ENCODE measurements at places on chromosomes 4 and X. TPM values are rescaled to one million over a fixed set of nuclear protein-coding genes. Genes with fewer than 3 reads are reported as not detected.

- no peaks in the 10 kb centered on the region for H3K27me3 ChIP-seq
- H3K4me1 ChIP-seq: no peaks in the 10 kb centered on the region
- no peak for DNase-seq
These were observed 179.3 kb upstream of the STS start for GRCh38 chrX:6968231-6968630.

OTUD6A gene
- not detected for polyA plus RNA-seq

- no peaks in the 10 kb centered on the region for H3K27me3 ChIP-seq
- no peak overlapping the region for H3K27ac ChIP-seq
- H3K4me3 ChIP-seq: no peak overlapping the region
- no peak for DNase-seq
- peaks cover 19% of the 10 kb centered on the region for H3K36me3 ChIP-seq
These were observed 34.1 kb downstream of the ADH5 start for GRCh38 chr4:99054428-99054994.

GRCh38 chr4:153512952-153513500 is 46.9 kb downstream of the TMEM131L start:
- peaks cover 24% of the 10 kb centered on the region for H3K4me1 ChIP-seq
- no peak overlapping the region for H3K4me3 ChIP-seq
- no peaks in the 10 kb centered on the region for H3K36me3 ChIP-seq
- no peaks in the 10 kb centered on the region for H3K27me3 ChIP-seq
- no peak for DNase-seq
- no peak overlapping the region for H3K27ac ChIP-seq

RFC1 gene
- polyA plus RNA-seq: 28.3 TPM

GRCh38 chr4:186260504-186261448 is 5.2 kb upstream of the F11 start:
- H3K4me1 ChIP-seq: no peaks in the 10 kb centered on the region
- H3K4me3 ChIP-seq: no peak overlapping the region
- no peak overlapping the region for H3K27ac ChIP-seq
- no peaks in the 10 kb centered on the region for H3K27me3 ChIP-seq
- DNase-seq: no peak

GRCh38 chr4:121653986-121654385 is 42.8 kb downstream of the ANXA5 start:
- H3K36me3 ChIP-seq: no peaks in the 10 kb centered on the region
- no peak overlapping the region for H3K4me3 ChIP-seq
- no peaks in the 10 kb centered on the region for H3K27me3 ChIP-seq
- H3K27ac ChIP-seq: no peak overlapping the region
- no peak for DNase-seq

- H3K36me3 ChIP-seq: no peaks in the 10 kb centered on the region
- H3K4me3 ChIP-seq: no peak overlapping the region
- no peaks in the 10 kb centered on the region for H3K4me1 ChIP-seq
- H3K27ac ChIP-seq: no peak overlapping the region
- DNase-seq: no peak
- no peaks in the 10 kb centered on the region for H3K27me3 ChIP-seq
These were observed 1640.7 kb downstream of the C4orf33 start for GRCh38 chr4:130736436-130737185.

- DNase-seq: no peak
- H3K27ac ChIP-seq: no peak overlapping the region
- no peak overlapping the region for H3K4me3 ChIP-seq
- H3K36me3 ChIP-seq: no peaks in the 10 kb centered on the region
- peaks cover 6% of the 10 kb centered on the region for H3K27me3 ChIP-seq
- no peaks in the 10 kb centered on the region for H3K4me1 ChIP-seq
These were observed 39.9 kb downstream of the DCX start for GRCh38 chrX:111372086-111372485.

VCX3A gene
- polyA plus RNA-seq: not detected

ADAD1 gene
- polyA plus RNA-seq: not detected

DNA sequence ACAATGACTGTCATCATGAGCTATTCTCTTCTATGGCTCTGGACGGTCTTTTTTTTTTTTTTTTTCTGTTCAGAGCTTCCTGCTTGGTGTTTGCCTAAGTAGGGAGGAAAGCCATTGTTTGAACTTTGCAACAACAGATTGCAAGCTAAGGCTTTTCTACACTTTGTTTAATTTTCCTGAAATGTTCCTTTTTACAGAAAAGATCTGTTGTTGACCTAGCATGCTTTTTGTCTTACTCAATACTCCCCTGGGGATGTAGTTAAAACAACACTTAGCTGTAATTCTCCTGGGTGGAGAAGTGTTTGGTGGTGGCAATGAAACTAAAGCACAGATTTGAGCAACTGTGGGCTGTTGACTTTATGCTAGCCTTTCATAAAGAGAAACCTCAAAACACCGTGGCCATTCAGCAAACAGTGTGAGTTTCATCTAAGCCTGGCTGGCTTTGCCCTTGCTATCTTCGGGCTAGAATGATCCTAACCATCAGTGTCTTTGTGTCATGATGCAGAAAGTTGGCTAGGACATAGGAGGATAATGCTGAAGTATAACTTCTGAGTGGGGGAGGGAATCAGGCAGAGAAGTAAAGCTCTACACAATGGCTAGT is 110.5 kb downstream of the ANXA3 start:
- peaks cover 6% of the 10 kb centered on the region for H3K4me1 ChIP-seq
- H3K4me3 ChIP-seq: no peak overlapping the region
- no peak for DNase-seq
- H3K27me3 ChIP-seq: no peaks in the 10 kb centered on the region
- no peak overlapping the region for H3K27ac ChIP-seq

DNA sequence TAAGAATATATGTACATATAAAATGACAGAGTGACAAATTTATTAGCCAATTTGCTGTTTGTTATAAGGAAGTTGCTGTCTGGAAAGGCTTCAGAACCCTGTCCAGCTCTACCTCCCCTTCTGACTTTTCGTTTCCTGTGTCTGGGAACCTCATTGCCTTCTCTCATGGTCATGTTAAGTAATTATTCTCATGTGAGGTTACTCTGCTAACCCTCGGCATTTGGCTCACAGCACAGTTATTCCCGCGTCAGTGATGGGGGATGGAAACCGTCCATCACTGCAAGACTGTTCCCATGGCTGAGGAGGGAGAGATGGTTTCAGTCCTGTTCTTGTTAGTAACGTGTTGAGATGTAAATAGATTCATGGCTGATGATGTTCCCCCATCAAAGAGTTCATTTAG is 11.9 kb downstream of the EDNRA start:
- no peak for DNase-seq
- no peaks in the 10 kb centered on the region for H3K27me3 ChIP-seq
- peaks cover 4% of the 10 kb centered on the region for H3K36me3 ChIP-seq
- H3K4me3 ChIP-seq: no peak overlapping the region
- H3K27ac ChIP-seq: no peak overlapping the region
- peaks cover 11% of the 10 kb centered on the region for H3K4me1 ChIP-seq

DNA sequence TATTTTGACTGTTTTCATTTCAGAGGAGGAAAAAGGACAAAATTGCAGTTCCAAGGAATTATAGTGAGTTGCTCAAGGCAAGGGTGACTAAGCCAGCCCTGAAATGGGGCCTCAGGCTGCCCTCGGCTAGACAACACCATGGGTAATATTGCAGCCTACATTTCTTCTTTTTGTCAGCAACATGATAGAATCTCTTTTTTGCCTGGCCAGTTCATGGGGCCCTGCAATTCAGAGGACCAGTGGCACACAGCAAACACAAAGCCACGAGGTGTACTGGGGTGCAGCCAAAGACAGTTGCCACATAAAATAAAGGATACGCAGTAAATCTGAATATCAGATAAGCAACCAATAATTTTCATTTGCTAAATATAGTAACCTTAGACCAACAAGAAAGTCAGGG is 41.8 kb downstream of the RBM47 start:
- DNase-seq: no peak
- H3K4me3 ChIP-seq: no peak overlapping the region
- H3K4me1 ChIP-seq: peaks cover 12% of the 10 kb centered on the region
- no peak overlapping the region for H3K27ac ChIP-seq
- H3K27me3 ChIP-seq: no peaks in the 10 kb centered on the region
- H3K36me3 ChIP-seq: no peaks in the 10 kb centered on the region

N4BP2 gene
- 1.3 TPM for polyA plus RNA-seq

DNA sequence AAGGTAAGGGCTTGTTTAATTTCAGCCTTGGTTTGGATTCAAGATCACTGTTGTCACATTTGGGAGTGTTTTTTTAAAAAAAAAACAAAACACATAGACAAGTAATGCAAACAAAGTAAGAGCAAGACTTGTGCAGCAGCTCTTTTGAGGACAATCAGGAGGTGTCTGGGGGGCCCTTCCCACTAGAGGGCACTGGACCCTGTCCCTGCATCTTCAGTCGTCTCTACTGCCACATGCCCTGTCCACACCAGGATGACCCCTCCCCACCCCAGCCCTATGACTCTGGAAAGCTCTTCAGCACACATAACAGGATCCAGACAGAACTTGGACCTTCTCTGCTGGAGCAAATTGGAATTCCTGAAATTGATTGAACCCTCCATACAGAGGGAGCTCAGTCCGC is 71.0 kb downstream of the USP46 start:
- H3K36me3 ChIP-seq: no peaks in the 10 kb centered on the region
- DNase-seq: no peak
- H3K27me3 ChIP-seq: no peaks in the 10 kb centered on the region
- peaks cover 12% of the 10 kb centered on the region for H3K4me1 ChIP-seq
- H3K27ac ChIP-seq: no peak overlapping the region
- no peak overlapping the region for H3K4me3 ChIP-seq

PNMA6F gene
- not detected for polyA plus RNA-seq
